ENCODE measurements at places on chromosomes 13 and 19.

GRCh38 chr19:35141837-35142605 lies 1.0 kb upstream of the FXYD7 start:
- DNase-seq = no peak

DNA sequence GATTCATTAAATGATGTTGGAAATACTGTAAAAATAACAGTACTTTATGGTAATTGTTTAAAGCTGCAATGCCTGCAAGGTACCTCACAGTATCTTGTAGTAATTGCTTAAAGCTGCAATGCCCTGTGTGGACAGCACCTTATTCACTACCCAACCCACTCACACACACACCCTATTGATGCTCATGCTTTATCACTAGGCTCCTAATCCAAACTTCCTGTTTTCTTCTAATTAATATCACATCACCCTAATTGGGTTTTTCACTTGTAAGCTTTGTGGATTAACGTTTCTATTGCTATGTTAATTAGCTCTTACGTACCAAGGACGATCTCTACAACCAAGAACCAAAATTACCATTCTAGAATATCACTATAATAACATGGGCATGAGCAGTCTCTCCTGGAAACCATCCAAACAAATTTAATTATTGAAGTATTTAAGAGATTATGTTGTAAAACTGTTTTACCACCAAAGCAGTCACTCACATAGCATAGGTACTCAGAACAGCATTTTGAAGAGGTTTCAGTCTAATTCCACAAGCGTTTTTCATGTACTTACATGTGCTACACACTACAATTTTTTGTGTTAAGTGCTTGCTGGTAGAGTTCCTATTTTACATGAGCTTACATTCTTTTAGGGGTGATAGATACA lies 303.8 kb downstream of the PCDH9 start:
- DNase-seq = no peak

DNA sequence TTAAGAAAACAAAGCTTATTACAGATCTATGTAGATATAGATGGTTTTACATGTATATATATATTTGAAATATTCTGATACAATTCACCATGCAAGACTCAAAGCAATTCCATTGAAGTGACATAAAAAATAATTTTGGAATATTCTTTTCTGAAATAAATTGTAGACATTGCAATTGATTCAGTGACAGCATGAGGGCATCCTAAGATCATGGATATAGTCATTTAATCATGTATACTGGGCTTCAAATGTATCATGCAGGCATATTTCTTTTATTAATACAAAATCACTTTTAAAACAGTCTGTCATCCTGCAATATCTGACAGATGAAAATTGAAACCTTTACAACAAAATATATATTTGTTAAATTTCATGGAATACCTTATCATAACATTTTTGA lies 286.7 kb upstream of the SLITRK6 start:
- no peak for DNase-seq

GRCh38 chr19:31527443-31527842 lies 178.2 kb upstream of the TSHZ3 start:
- DNase-seq = no peak

DNA sequence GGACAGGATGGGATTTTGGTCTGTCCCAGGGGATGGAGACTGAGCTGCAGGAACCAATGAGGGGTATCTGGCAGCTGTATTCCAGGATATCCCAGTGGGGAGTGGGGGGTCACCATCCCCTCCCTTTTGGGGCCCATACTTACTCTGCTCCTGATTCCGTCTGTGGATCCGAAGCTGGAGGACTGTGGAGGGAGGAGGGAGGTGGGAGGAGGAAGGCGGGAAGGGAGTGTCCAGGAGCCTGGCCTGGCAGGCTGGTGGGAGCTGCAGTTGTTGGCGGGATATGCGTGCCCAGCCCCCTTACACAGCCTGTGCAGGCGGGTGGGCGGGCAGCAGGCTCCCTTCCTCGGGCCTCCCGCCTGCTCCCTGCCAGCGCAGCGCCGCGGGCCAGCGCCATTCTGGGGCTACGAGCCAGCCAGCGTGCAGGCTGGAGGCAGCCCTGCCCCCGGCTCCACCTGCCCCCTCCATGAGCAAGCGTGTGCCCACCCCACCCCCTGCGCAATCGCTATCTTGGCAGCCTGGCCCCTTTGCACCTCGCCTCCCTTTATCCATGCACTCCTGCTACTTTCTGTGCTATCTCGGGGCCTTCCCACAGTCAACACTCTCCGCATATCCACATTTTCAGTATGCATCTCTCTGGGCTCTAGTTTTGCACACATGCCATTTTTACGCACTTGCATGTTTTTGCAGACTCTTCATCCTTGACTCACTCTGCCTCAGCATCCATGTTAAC lies 2.8 kb downstream of the MAMSTR start:
- no peak for DNase-seq

- DNase-seq = no peak
Measured at GRCh38 chr19:35328851-35329285, at the start of gene CD22. TSS of gene CD22 (plus strand) at chr19:35329187. CDS start at chr19:35332041, 2,854 bp downstream.

DNA sequence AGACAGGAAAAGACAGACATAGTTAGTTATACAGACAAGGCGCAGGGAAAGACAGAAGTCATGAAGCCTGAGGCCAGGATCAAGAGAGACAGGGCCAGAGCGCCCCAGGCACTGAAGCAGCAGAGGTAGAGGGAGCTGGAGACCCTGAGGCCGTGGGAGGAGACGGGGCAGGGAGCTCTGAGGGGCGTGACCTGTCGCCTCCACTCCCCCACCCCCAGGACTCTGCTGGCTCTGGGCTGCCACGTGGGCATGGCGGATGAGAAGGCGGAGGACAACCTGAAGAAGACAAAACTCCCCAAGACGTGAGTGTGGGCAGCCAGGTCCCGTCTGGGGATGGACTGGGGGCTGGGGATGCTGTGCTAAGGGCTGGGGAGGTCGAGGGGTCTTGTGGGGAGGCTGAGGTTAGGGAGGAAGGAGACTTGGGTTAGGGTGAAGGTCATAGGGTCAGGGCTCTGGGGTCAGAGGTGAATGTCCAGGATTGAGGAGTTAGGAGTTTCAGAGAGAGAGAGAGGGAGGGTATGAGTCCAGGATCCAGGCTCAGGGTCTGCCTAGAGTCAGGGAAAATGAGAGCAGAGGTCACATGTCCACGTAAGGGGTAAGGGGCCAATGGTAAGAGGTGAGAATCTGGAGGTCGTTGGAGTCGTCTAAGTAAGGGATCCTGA lies 31.1 kb downstream of the RYR1 start:
- no peak for DNase-seq

DNA sequence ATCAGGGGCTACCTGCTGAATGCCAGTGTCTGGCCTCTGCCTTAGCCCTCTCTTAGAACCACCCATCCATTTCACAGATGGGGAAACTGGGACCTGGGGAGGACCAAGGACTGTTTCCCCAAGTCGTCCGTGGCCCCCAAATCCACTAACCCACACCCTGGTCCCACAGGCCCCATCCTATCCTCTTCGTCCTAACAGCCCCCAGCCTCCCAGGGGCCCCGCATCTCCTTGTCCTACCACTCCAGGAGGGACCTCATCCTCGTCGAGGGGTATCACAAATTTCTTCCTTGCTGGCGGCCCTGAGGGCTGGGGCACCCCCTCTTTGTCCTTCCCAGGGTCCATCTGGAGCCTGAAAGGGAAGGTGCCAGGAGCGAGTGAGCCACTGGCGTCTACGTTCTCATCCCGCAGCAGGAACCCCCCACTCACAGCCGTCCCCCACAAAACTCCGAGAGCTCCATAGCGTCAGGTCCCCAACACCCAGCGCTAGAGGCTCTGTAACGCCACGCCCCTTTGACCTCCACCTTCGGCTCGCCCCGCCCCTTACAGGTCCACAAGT lies 606 bp downstream of the ERCC1 start:
- no peak for DNase-seq

GRCh38 chr19:38793177-38793576 lies 4.2 kb downstream of the LGALS7B start:
- DNase-seq = peak; percentile 24

GRCh38 chr19:38658462-38659306 lies 11.2 kb downstream of the ACTN4 start:
- peak; percentile 98 for DNase-seq

DNA sequence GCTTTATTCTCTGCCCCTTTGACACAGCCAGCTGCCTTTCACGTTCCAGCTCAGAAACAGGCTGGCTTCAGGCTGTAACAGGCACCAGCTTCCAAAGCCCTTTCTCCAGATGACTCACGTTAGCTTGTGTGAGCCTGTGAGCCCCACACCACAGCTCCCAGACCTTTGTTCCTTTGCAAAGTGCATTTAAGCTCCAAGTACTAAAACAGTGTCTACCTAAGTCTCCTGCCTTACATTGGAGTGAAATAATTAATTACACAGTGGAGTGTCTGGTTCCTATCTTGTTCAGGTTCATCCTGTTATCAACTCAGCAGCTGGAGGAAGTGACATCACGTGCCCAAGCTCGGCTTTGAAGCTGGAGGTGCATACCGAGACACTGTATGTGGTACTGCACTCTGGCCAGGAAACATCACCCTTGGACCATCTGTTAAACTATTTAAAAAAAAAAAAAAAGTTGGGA lies 475.8 kb downstream of the FOXO1 start:
- DNase-seq = peak; percentile 84

DNA sequence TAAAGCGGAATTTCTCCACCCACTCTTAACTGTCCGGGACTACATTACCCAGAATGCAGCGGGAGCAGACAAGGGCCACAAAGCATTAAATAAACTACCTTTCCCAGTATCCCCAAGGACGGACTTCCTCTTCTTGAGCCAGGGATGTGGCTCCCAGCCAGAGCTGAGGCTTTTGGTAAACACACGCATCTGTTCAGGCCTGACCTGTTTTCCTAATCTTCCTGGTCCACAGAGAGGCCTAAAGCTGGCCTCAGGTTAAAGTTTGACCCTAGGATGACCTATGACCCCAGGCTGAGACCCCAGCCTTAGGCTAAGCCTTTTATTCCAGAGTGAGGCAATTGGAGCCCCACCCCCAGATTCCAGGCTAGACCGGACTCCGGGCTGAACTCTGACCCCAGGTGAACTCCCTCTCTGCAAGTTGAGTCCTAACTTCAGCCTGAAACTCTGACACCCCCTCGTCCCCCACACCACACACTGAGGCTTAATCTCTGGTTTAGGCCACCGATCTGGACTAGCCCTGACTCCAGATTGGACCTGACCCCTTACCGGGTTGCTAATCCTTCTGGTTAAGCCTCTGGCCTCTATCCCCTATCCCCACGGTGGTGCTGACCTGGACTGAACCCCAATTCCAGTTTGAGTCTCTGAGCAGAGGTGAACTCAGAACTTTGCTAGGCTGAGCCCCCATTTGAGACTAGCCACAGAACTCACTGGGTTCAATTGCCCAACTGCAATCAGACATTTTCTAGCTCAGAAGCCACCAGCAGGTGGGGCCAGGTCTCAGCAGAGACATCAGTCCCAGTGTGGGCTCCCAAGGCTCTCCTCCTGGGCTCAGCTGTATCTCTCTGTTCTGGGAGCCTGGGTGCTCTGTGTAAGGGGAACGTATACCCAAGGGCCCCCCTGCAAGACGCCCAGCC lies 750 bp upstream of the GPR108 start:
- peak; percentile 88 for DNase-seq

DNA sequence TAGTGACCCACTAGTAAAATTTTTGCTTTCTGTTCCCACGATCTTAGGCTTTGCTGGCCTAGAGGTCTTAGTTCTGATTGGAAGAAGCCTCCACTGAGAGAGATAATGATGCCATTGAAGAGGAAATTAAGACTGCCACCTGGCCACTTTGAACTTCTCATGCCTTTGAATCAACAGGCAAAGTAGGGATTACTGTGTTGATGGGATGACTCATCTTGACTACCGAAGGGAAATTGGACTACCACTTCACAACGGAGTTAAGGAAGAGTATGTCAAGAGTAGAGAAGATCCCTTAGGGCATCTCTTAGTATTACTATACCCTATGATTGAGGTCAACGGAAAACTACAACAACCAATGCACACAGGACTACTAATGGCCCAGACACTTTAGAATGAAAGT lies 12.7 kb upstream of the FREM2 start:
- no peak for DNase-seq

DNA sequence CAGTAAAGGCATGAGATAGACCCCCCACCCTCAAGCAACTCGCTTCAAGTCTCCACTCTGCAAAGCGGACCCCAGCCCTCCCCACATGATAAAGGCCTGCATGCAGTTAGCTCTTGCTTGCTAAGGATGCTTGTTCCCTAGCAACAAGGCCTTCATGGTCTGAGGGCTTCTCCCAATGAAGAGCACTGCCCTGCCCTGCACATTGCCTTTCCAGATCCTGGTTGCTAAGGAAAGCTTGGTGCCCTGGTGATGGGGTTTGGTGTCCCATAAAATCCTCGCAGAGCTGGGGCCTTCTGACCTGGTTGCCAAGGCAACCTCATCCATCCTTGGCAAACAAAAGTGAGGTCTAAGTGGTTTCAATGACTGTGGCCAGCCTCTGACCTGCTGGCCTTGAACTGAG lies 6.0 kb downstream of the DBP start:
- DNase-seq = no peak

- peak; percentile 39 for DNase-seq
Measured at GRCh38 chr19:57406516-57407123, 4.3 kb upstream of the ZNF17 start.
